ENCODE measurements at places on chromosomes 12 and 14. TPM values are rescaled to one million over a fixed set of nuclear protein-coding genes. Genes with fewer than 3 reads are reported as not detected.

Gene ZNF891
- 0.95 TPM for polyA plus RNA-seq

Gene CLEC14A
- polyA plus RNA-seq: 7.5 TPM

Gene TCL1B
- not detected for polyA plus RNA-seq

Gene PTGER2
- 0.49 TPM for polyA plus RNA-seq

Gene RND1
- polyA plus RNA-seq: 4.2 TPM

Gene STAB2
- polyA plus RNA-seq: 0.08 TPM

Gene SCN8A
- polyA plus RNA-seq: 2.1 TPM

Gene KRT75
- polyA plus RNA-seq: not detected
